ENCODE measurements at places on chromosomes 2 and 18.

- H3K4me1 ChIP-seq: no peaks in the 10 kb centered on the region
- H3K36me3 ChIP-seq: no peaks in the 10 kb centered on the region
- no peak for DNase-seq
- no peak overlapping the region for H3K27ac ChIP-seq
These were observed 41.8 kb upstream of the TMEM178A start for GRCh38 chr2:39623917-39624316.

DNA sequence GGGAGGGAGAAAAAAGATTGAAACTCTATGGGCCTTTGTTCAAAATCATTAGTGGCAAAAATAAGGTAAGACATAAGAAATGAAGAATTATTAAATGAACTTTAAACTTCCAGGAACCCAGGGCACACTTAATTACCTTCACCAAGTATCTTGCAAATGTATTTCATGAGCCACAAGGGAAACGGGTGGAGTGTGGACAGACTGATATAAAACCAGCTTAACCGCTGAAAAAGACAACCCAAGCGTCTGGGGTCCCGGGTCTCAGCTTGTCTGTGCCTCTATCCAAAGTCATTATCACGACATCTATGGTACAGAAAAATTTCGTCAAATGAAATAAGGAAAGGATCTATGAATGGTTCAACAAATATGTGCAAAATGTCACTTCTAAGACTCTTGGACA is 13.9 kb upstream of the MBOAT2 start:
- H3K4me1 ChIP-seq: no peaks in the 10 kb centered on the region
- H3K27me3 ChIP-seq: no peaks in the 10 kb centered on the region
- no peak overlapping the region for H3K4me3 ChIP-seq
- DNase-seq: no peak

- H3K4me1 ChIP-seq: no peaks in the 10 kb centered on the region
- no peaks in the 10 kb centered on the region for H3K36me3 ChIP-seq
- H3K27me3 ChIP-seq: peaks cover 7% of the 10 kb centered on the region
- DNase-seq: no peak
These were observed 1.4 kb downstream of the AKAIN1 start for GRCh38 chr18:5195656-5196055.

DNA sequence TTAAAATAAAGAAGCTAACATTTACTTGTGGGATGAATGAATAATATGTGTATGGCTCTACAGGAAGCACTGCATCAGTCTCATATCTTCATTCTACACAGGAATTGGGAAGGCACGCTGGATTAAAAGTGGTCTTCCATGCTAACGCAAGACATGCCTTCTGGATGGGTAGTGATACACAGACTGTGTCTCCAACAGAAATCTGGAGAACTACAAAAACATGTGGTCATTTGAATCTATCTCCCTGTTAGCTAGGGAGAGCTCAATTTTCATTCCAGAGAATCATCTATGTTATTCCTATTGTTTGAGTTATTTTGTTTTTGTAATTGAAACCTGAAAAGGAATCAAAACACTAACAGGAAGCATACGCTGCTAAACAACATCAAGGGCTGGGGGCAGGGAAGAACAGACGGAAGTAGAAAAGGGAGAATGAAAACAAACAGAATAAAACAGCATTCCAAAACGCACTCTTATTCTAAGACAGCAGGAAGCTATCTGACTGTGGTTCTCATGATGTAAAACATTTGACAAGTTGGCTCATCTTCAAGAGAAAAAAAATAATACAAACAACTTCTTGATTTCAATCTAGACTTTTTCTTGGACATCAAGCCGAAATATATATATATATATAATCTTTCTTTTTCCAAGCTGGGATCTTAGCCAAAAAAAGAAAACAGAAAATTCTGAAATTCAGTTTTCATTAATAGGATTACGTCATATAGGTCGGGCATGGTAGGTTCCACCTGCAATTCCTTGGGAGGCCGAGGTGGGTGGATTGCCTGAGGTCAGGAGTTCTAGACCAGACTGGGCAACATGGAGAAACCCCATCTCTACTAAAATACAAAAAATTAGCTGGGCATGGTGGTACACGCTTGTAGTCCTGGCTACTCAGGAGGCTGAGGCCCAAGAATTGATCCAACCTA is 31.5 kb upstream of the ASNSD1 start:
- H3K4me1 ChIP-seq: no peaks in the 10 kb centered on the region
- no peak overlapping the region for H3K4me3 ChIP-seq
- no peak for DNase-seq
- H3K27me3 ChIP-seq: no peaks in the 10 kb centered on the region
- H3K27ac ChIP-seq: no peak overlapping the region

DNA sequence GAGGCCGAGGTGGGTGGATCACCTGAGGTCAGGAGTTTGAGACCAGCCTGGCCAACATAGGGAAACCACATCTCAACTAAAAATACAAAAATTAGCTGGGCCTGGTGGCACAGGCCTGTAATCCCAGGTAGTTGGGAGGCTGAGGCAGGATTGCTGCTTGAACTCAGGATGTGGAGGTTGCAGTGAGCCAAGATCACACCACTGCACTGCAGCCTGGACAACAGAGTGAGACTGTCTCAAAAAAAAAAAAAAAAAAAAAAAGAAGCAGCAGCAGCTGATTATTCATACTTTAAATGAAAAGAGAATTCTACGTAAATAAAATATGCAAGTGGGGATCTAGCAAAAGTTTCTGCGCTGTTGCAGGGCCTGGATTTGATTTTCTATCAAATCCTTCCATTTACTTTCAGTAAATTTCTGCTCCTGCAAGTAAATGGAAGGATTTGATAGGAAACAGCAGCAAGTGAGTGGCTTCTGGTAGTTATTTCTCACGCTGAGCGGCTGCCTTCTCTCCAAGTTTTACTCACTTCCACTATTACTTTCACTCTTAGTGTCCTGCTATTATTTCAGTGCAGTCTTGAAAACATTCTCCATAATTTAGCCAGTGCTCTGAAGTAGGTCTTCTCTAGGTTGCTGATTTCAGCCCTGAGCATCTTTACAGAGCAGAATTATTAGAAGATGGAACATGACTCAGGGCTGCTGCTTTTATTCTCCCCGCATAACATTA is 68.4 kb downstream of the SLC16A14 start:
- H3K27ac ChIP-seq: no peak overlapping the region
- H3K4me1 ChIP-seq: no peaks in the 10 kb centered on the region
- no peaks in the 10 kb centered on the region for H3K27me3 ChIP-seq
- H3K36me3 ChIP-seq: no peaks in the 10 kb centered on the region
- no peak overlapping the region for H3K4me3 ChIP-seq
- no peak for DNase-seq

- H3K27me3 ChIP-seq: no peaks in the 10 kb centered on the region
- no peak for DNase-seq
- H3K27ac ChIP-seq: no peak overlapping the region
- no peaks in the 10 kb centered on the region for H3K4me1 ChIP-seq
These were observed 57.9 kb downstream of the SLC66A3 start for GRCh38 chr2:11213090-11213638.

GRCh38 chr2:195759877-195760276 is 102.9 kb downstream of the SLC39A10 start:
- no peaks in the 10 kb centered on the region for H3K36me3 ChIP-seq
- H3K4me1 ChIP-seq: no peaks in the 10 kb centered on the region
- no peaks in the 10 kb centered on the region for H3K27me3 ChIP-seq
- H3K27ac ChIP-seq: no peak overlapping the region
- DNase-seq: no peak

DNA sequence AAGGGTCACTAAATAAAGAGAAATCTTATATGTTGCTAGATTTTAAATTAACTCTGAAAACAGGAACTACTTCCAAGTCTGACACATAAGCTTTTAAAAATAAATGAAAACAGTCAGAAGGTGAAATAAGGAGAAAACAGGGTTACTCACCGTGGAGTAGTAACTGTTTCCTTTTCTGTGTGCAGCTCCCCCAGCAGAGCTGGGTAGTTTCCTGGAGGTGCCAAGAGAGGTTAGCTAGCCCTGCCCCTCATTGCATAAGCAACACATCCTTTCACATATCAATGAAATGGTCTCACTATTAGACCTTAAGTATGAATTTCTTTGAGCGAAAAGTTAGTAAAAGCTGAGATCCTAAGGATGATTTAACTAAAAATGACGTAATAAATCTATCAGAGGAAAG is 54.0 kb upstream of the GPR75 start:
- no peaks in the 10 kb centered on the region for H3K36me3 ChIP-seq
- H3K4me1 ChIP-seq: no peaks in the 10 kb centered on the region
- no peaks in the 10 kb centered on the region for H3K27me3 ChIP-seq
- no peak overlapping the region for H3K27ac ChIP-seq

- H3K27ac ChIP-seq: no peak overlapping the region
- no peaks in the 10 kb centered on the region for H3K27me3 ChIP-seq
- no peaks in the 10 kb centered on the region for H3K4me1 ChIP-seq
- DNase-seq: no peak
- no peak overlapping the region for H3K4me3 ChIP-seq
These were observed 129.3 kb downstream of the MBP start for GRCh38 chr18:77003316-77003715.

DNA sequence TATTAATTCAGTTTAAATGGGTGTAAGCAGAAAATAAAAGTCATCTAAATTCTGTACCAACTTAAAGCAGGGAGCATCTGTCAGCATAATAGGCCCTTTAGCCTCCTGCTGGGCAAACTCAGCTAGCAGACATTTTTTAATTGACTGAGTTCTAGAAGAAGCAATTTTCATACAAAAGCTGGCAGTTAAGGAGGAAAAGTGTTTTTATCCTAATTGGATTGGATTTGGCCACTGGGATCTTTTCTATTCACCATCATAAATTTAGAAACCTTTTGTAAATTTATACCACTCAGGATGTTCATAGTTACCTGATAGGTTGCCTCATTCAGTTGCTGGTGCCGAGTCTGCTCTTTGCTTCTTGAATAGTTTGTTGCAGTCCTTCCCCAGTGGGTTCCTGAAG is 262.7 kb upstream of the FSIP2 start:
- no peak for DNase-seq
- H3K4me1 ChIP-seq: no peaks in the 10 kb centered on the region
- no peak overlapping the region for H3K27ac ChIP-seq
- H3K27me3 ChIP-seq: no peaks in the 10 kb centered on the region
- H3K4me3 ChIP-seq: no peak overlapping the region

GRCh38 chr2:177952151-177952550 is 120.4 kb downstream of the PDE11A start:
- H3K4me1 ChIP-seq: no peaks in the 10 kb centered on the region
- H3K27me3 ChIP-seq: no peaks in the 10 kb centered on the region
- H3K4me3 ChIP-seq: no peak overlapping the region
- H3K36me3 ChIP-seq: no peaks in the 10 kb centered on the region
- no peak overlapping the region for H3K27ac ChIP-seq

GRCh38 chr18:70044632-70045031 is 97.0 kb upstream of the CD226 start:
- no peak overlapping the region for H3K4me3 ChIP-seq
- H3K27ac ChIP-seq: no peak overlapping the region
- DNase-seq: no peak

- H3K4me1 ChIP-seq: peaks cover 5% of the 10 kb centered on the region
- H3K27me3 ChIP-seq: no peaks in the 10 kb centered on the region
- DNase-seq: peak; percentile 26
- H3K4me3 ChIP-seq: no peak overlapping the region
These were observed 110.7 kb upstream of the STPG4 start for GRCh38 chr2:47265751-47266231.

DNA sequence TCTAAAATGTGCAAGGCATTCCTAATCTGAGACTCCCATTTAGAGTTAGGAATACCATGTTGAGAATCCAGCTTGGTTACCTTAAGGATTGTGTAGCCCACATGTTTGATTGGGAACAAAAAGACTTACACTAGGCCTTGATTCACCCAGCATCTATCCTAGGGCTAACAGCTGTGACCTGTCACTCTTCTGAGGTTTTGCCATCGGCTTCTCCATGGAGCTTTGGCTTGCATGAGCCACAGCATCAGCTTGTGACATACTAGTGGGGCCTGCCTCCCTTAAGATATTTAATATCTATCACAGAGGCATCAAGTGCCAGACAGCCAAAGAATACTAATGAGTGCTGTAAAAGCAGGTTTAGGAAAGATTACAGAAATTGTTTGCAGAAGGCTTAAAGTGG is 241.3 kb upstream of the UBE2E3 start:
- no peaks in the 10 kb centered on the region for H3K4me1 ChIP-seq
- H3K27ac ChIP-seq: no peak overlapping the region
- H3K36me3 ChIP-seq: no peaks in the 10 kb centered on the region
- no peak overlapping the region for H3K4me3 ChIP-seq

GRCh38 chr18:68714366-68714711 is 569 bp downstream of the TMX3 start:
- DNase-seq: peak; percentile 6
- peak overlapping the region; percentile 61 for H3K27ac ChIP-seq
- H3K4me3 ChIP-seq: peak overlapping the region; percentile 69
- no peaks in the 10 kb centered on the region for H3K4me1 ChIP-seq
- H3K36me3 ChIP-seq: no peaks in the 10 kb centered on the region

- H3K36me3 ChIP-seq: no peaks in the 10 kb centered on the region
- no peaks in the 10 kb centered on the region for H3K27me3 ChIP-seq
- no peak overlapping the region for H3K27ac ChIP-seq
- H3K4me1 ChIP-seq: no peaks in the 10 kb centered on the region
- H3K4me3 ChIP-seq: no peak overlapping the region
- no peak for DNase-seq
These were observed 148.5 kb upstream of the RAB12 start for GRCh38 chr18:8460748-8461147.

- no peak overlapping the region for H3K27ac ChIP-seq
- H3K4me3 ChIP-seq: no peak overlapping the region
- H3K4me1 ChIP-seq: peaks cover 6% of the 10 kb centered on the region
- no peaks in the 10 kb centered on the region for H3K27me3 ChIP-seq
- DNase-seq: no peak
- H3K36me3 ChIP-seq: no peaks in the 10 kb centered on the region
These were observed 194.4 kb upstream of the ID2 start for GRCh38 chr2:8487461-8487932.
